Stimulated activated CD4-positive, alpha-beta T cell treated with anti-CD3 and anti-CD28 coated beads, Interleukin-15, amount 100 ng/mL, for 48 hours (primary cell): ENCODE measurements at places on chromosomes 3 and 15.
A peak's percentile ranks its signal among the peaks of the same experiment; 100 is the strongest.

DNA sequence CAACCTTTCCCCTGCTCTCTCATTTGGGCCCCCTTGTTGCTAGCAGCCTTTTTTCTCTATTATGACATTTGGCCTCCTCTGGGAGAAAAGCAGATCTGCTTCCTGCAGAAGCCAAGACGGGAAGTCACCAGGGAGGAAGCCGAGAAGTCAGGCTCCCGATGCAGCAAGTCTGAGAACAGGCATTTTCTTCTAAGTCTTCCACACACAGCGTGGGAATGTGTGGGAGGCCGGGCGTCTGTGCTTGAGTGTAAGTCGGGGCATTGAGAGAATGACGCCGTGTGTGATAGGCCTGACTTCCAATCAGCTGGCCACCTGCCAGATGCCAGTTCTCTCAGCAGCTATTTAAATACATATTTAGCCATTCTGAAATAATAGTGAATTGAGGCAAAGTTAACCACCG is 75.8 kb upstream of the FAM98B start:
- DNase-seq, result no peak

DNA sequence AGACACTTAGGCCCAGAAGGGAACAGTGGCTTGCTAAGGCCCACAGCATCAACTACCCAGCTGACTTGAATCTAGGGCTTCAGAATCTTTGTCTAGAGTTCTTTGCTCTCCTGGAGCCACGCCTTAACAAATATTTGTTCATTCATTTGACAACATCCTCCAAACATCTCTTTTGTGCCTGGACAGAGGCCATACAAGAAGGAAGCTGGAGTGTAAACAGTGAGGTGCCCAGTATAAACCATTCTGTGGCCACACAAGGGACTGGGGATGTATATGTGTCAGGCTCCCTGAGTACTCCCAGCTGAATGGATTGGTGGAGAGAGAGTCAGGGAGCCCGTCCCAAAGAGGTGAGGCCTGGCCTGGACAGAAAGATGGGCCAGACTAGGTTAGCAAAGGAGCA is 3.4 kb downstream of the CIB2 start:
- DNase-seq, result no peak

GRCh38 chr3:56314842-56315241 is 153.4 kb downstream of the ERC2 start:
- no peak for DNase-seq

GRCh38 chr15:64093627-64094417 is at the start of gene CIAO2A:
CIAO2A (minus strand) TSS chr15:64093838; CDS start chr15:64093768, 70 bp downstream.
- peak; percentile 92 for DNase-seq

DNA sequence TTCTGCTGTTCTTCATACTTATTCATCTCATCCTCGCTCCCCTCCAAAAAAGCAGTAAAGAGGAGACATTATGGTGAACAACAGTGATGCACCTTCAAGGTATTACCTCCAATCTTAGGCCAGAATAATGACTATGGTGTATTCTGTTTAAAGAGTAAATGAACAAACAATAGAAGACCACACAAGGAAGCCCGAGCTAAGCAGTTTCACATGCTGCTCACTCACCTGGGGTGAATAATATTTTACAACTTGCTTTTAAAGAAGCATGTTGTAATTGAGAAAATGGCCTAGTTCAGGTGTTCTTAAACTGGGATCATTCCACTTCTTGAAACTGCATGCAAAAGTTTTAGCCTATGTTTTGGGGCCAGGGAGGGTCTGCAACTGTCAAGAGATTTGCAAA is 581.2 kb downstream of the FOXP1 start:
- DNase-seq, result no peak

GRCh38 chr3:136396916-136397315 is 146.8 kb downstream of the PCCB start:
- DNase-seq, result no peak

DNA sequence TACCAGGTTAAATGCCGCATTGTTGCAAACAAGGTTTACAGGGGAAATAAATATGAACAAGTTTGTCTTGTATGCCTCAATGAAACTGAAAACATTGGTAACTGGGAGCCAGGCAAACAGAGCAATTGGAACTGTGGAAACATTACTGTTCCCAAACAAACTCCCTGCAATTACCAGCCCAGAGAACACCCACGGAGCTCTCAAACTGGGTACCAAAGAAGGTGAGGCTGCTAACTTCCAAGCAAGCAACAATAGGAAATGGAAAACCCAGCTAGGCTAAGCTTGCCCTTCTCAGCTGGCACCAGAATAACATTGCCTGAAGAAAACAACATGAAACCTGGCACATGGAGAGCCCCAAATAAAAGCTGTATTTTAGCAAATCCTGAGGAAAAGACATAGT is 218.9 kb upstream of the THRB start:
- DNase-seq, result no peak

GRCh38 chr3:56915966-56916586 is 114.3 kb upstream of the ARHGEF3 start:
- DNase-seq, result peak; percentile 69

- DNase-seq, result no peak
These were observed 53.8 kb downstream of the IGSF11 start for GRCh38 chr3:118980832-118981231.

GRCh38 chr3:50136714-50137405 is 18.3 kb upstream of the SEMA3F start:
- DNase-seq, result no peak

GRCh38 chr3:59684766-59685165 is 634.9 kb upstream of the CFAP20DC start:
- DNase-seq, result no peak

DNA sequence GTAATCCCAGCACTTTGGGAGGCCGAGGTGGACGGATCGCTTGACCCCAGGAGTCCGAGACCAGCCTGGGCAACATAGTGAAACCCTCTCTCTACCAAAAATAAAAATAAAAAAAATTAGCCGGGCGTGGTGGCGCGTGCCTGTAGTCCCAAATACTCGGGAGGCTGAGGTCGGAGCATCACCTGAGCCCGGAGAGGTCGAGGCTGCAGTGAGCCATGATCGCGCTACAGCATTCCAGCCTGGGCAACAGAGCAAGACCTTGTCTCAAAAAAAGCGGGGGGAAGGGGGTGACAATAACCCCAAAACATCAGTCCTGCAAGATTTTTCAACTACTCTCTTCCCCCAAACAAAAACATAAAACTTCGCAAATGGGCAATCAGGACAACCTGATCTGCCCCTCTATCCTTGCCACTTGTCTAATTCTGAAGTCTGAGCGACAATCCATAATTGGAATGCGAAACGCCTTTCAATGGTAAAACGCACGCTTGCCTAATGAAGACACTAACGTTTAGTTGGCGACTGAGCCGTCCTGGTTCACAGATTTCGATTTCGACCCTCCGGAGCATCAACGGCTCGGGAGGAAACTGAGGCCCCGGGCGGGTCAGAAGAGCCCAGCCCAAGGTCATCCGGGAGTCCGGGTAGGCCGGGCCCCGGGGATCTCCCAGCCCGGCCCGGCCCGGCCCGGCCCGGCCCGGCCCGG is 868 bp downstream of the BTBD1 start:
- DNase-seq, result no peak

DNA sequence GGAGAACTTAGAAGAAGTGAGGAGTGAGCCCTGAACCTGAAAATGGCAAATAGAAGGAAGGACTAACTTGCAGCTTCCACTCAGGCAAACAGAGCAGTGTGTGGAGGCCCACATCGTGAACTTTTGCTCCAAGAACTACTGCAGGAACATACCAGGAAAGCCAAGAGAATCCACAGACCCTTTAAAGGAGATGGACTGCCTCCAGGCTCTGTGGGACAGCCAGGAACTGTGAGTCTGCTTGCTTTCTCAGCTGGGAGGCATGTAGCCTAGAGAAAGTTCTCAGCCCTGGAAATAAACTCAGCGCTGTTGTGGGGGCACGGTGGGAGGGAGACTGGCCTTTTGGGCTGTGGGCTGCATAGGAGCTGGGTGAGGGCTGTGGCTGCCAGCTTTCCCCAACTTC is 93.0 kb downstream of the SNRK start:
- DNase-seq, result no peak

GRCh38 chr3:9820946-9821345 is 10.9 kb downstream of the TTLL3 start:
- DNase-seq, result no peak

GRCh38 chr15:80744415-80744814 is 34.8 kb upstream of the CEMIP start:
- DNase-seq, result no peak

DNA sequence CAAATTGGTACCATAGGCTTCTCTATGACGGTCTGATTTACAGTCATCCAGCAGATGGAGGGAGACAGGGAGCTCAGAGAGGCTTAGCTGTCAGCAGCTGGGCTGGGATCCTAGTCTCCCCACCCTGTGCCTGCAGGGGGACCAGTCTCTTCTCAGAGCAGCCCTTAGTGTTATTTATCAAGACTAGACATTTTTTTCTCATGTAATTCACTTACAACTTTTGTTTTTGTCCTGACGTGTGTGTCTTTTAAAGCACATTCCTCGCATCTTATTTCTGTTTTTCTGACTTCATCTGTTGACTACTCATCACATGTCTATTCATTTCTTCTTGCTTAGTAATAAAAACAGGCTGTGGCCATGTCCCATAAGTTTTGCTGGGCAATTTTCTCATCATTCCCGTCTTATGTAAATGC is 116.1 kb downstream of the KLF13 start:
- DNase-seq, result no peak

- no peak for DNase-seq
These were observed 21.4 kb upstream of the PLSCR5 start for GRCh38 chr3:146626403-146627122.

DNA sequence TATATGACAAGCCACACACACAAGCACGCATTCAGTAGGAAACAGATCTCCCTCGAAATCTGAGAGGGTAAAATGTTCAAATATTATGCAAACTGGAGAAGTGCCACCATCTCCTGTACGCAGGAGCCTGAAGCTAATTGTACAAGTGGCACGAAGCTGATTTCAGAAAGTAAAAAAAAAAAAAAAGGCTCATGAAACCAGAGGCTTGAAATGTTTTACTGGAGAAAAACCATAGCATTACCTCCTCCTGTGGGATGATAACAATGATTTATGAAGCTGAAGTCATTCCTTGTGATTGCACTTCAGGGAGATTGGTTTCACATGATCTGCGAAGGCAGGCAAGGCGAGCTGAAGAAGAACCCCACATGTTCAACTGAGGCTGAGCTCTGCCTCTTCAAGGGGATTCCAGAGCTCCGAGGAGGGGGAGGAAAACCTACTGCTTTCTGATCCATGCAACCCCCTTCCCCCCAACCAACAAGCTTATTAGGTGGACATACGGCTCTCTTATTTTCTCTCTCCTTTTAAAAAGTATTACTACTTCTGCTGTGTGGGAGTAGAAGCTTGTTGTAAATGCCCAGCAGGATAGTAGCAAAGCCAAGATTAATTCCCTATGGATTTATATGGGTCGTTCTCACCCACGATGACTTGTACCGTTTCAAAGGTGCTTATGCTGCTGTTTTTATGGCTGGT is 101.1 kb downstream of the GREM1 start:
- no peak for DNase-seq

- no peak for DNase-seq
These were observed 29.2 kb downstream of the ILDR1 start for GRCh38 chr3:121992601-121993560.

GRCh38 chr3:173893835-173894234 is 496.3 kb downstream of the NLGN1 start:
- DNase-seq, result no peak

DNA sequence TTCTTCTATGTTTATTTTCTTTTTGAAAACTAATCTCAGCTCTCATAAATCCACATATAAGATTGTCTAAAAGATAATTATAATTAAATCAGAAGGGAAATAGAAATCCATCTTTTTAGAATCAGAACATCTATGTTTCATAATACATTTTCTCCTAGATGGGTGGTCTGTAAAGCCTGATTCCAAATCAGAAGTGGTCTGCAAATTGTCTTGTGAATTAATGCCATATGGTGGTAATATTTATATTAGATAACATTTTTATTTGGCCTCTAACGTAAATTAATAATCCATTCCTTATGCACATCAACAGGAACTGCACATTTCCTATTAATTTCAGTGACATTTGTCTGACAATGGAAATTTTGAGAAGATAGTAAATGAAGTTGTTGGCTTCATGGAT is 52.8 kb upstream of the TBC1D5 start:
- DNase-seq, result no peak

GRCh38 chr15:52103217-52104207 is 9.1 kb downstream of the BCL2L10 start:
- DNase-seq, result no peak

DNA sequence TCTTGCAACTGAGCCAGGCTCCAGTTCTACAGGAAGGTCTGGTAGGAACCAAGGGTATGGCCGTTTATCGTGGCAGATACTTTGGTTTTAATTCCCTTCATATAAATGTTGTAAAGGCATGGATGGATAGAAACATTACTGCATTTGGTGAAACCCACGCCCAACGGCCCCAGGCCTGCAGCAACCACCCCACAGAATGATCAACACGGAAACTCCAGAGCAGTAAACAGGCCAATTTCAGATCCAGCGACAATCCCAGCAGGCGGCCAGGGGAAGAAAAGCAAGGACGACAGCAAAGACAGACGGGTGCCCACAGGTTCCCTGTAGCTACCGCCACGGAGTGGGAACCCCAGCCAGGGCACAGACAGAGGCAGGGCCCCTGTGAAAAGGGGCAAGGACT is 32.6 kb upstream of the PCSK6 start:
- no peak for DNase-seq

GRCh38 chr3:22296601-22297000 is 545.6 kb upstream of the ZNF385D start:
- DNase-seq, result no peak

GRCh38 chr3:182713743-182714517 is 79.4 kb upstream of the ATP11B start:
- DNase-seq, result no peak

- no peak for DNase-seq
These were observed 403.2 kb downstream of the ZIC1 start for GRCh38 chr3:147812186-147812911.

DNA sequence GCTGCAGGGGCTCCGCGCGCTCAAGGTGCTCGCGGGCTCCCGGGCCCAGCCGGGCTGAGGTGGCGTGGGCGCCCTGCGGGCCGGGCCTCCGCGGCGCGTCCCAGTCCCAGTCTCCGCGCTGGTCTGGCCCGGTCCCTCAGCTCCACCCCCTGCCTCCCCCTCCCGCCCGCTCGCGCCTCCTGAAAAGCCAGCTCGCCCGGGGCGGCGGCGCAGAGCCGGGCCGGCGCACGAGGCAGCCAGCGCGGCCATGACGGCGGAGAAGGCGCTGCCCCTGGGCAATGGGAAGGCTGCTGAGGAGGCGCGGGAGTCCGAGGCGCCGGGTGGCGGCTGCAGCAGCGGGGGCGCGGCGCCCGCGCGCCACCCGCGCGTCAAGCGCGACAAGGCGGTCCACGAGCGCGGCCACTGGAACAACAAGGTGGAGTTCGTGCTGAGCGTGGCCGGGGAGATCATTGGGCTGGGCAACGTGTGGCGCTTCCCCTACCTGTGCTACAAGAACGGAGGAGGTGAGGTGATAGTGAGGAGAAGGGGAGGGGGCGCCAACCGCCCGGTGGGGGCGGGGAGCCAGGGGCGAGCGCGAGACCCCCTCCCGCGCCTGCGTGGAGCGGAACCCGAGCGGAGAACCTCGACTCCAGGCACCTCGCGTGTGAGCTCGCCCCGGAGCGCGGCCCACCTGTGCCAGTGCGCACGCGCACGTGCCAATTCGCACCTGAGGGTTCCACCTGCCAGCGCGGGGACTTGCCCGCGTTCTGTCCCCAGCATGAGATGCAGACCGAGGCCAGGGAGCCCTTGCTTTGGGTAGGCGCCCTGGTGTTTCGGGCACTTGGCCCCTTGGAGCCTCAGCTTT is at the start of gene SLC6A11:
TSS of gene SLC6A11 (plus strand) at position 210 of the 844 bp plus-strand sequence. CDS start at position 248, 38 bp downstream.
- DNase-seq, result no peak
